ENCODE measurements at places on chromosomes 13 and 19. TPM values are rescaled to one million over a fixed set of nuclear protein-coding genes. Genes with fewer than 3 reads are reported as not detected.

The CNFN gene
- 4.1 TPM for total RNA-seq

The FPR3 gene
- total RNA-seq = not detected

The LIM2 gene
- total RNA-seq = not detected

The FOXA3 gene
- not detected for total RNA-seq

The ZNF709 gene
- total RNA-seq = 0.47 TPM

The ZNF468 gene
- total RNA-seq = 6.8 TPM

The GAPDHS gene
- total RNA-seq = not detected

The WTIP gene
- 9.4 TPM for total RNA-seq

The CYSLTR2 gene
- not detected for total RNA-seq

The IQCN gene
- total RNA-seq = not detected

The PLD3 gene
- total RNA-seq = 196 TPM

The PSG5 gene
- not detected for total RNA-seq

The NANOS3 gene
- total RNA-seq = not detected

The EHD2 gene
- total RNA-seq = 117 TPM

The PSENEN gene
- total RNA-seq = 28.4 TPM

Data from hair follicular keratinocyte (primary cell).